ENCODE measurements at places on chromosomes 2 and 18. TPM values are rescaled to one million over a fixed set of nuclear protein-coding genes. Genes with fewer than 3 reads are reported as not detected.

- no peak overlapping the region for H3K27ac ChIP-seq
- no peaks in the 10 kb centered on the region for H3K36me3 ChIP-seq
- H3K27me3 ChIP-seq: no peaks in the 10 kb centered on the region
- no peak for DNase-seq
- H3K4me3 ChIP-seq: no peak overlapping the region
- peaks cover 17% of the 10 kb centered on the region for H3K4me1 ChIP-seq
Observed at GRCh38 chr18:9998330-9998729, 84.5 kb downstream of the VAPA start.

GRCh38 chr2:26298638-26299393 lies 47.1 kb upstream of the SELENOI start:
- peak overlapping the region; percentile 75 for H3K27ac ChIP-seq
- no peaks in the 10 kb centered on the region for H3K27me3 ChIP-seq
- DNase-seq: peak; percentile 45

DNA sequence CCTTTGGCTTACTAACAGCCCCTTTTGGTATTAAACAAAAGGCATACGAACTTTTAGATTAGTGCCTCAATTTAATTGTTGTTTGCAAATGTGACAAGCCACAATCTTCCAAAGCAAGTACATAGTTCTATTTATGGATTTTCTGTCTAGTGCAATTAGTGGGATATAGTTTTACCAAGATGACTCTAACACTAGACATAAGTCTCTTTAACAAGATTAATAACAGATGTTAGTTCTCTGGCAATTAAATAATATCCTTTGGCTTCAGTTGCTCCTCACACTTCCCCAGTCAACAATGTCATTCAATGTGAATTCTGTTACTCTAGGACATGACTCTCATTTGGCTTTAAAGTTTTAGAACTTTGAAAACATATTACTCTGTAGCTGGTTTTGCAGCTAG lies 16.7 kb upstream of the MC4R start:
- no peak overlapping the region for H3K27ac ChIP-seq
- no peak for DNase-seq
- no peak overlapping the region for H3K4me3 ChIP-seq
- no peaks in the 10 kb centered on the region for H3K36me3 ChIP-seq

Gene FOXD4L1
- 0.20 TPM for total RNA-seq

Gene COLEC11
- 22.6 TPM for total RNA-seq

DNA sequence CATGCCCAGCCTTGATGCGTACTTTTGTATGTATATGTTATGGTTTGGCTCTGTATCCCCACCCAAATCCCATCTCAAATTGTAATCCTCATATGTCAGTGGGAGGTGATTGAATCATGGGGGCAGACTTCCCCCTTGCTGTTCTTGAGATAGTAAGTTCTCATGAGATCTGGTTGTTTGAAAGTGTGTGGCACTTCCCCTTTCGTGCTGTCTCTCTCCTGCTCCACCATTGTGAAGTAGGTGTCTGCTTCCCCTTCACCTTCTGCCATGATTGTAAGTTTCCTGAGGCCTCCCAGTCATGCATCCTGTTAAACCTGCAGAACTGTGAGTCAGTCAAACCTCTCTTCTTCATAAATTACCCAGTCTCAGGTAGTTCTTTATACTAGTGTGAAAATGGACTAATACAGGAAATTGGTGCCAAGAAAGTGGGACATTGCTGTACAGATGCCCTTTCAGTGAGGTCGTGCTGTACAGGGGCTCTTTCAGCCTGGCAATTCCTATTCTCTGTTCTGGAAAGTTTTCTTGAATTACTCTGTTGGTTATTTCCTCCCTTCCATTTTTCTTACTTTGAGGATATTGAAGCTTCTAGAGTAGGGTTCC lies 38.2 kb downstream of the KCMF1 start:
- no peak overlapping the region for H3K27ac ChIP-seq
- no peak for DNase-seq
- no peak overlapping the region for H3K4me3 ChIP-seq
- H3K27me3 ChIP-seq: no peaks in the 10 kb centered on the region
- H3K36me3 ChIP-seq: no peaks in the 10 kb centered on the region
- peaks cover 7% of the 10 kb centered on the region for H3K4me1 ChIP-seq

Gene VIL1
- 261 TPM for total RNA-seq

Gene CYS1
- total RNA-seq: 2.9 TPM

Gene TMEM178A
- 3.9 TPM for total RNA-seq

Data from hepatocyte (in vitro differentiated cells).